ENCODE measurements at places on chromosomes 12 and 14. TPM values are rescaled to one million over a fixed set of nuclear protein-coding genes. Genes with fewer than 3 reads are reported as not detected.

RFX4 gene
- total RNA-seq, result not detected

NTF3 gene
- not detected for total RNA-seq

CARMIL3 gene
- total RNA-seq, result 0.41 TPM

PTCSC3 gene
- total RNA-seq, result not detected

ANKRD9 gene
- 12.7 TPM for total RNA-seq

SOCS4 gene
- total RNA-seq, result 7.5 TPM

AEBP2 gene
- 12.0 TPM for total RNA-seq

GPR68 gene
- total RNA-seq, result not detected

NEUROD4 gene
- total RNA-seq, result not detected

TAS2R43 gene
- total RNA-seq, result not detected

STRAP gene
- total RNA-seq, result 125 TPM

GALNT9 gene
- not detected for total RNA-seq

BRMS1L gene
- total RNA-seq, result 9.2 TPM

LIN7A gene
- total RNA-seq, result under 0.01 TPM

ASB2 gene
- not detected for total RNA-seq

MANSC4 gene
- not detected for total RNA-seq

TPI1 gene
- 1,258 TPM for total RNA-seq

NANOG gene
- not detected for total RNA-seq

ADSS1 gene
- total RNA-seq, result 2.9 TPM

ATP5MC2 gene
- 390 TPM for total RNA-seq

AMIGO2 gene
- 91.3 TPM for total RNA-seq

DICER1 gene
- total RNA-seq, result 24.8 TPM

DENND5B gene
- total RNA-seq, result 11.7 TPM

LHX5 gene
- total RNA-seq, result not detected

PLCZ1 gene
- total RNA-seq, result 0.05 TPM

CAPZA3 gene
- total RNA-seq, result not detected

KRT78 gene
- not detected for total RNA-seq

NRL gene
- total RNA-seq, result 2.0 TPM

GARIN6 gene
- not detected for total RNA-seq

DPPA3 gene
- not detected for total RNA-seq
